Ovary (tissue), 10 donors: ENCODE measurements at places on chromosomes 13 and 19. TPM values are rescaled to one million over a fixed set of nuclear protein-coding genes. Genes with fewer than 3 reads are reported as not detected.

GRCh38 chr13:111925146-111925875, 141.6 kb upstream of the SOX1 start:
- no peak for DNase-seq

- no peak for DNase-seq
Observed at GRCh38 chr19:14830702-14831101, 4.3 kb downstream of the OR7A5 start.

GRCh38 chr13:91162180-91162579, 185.3 kb upstream of the MIR17HG start:
- no peak for DNase-seq

DNA sequence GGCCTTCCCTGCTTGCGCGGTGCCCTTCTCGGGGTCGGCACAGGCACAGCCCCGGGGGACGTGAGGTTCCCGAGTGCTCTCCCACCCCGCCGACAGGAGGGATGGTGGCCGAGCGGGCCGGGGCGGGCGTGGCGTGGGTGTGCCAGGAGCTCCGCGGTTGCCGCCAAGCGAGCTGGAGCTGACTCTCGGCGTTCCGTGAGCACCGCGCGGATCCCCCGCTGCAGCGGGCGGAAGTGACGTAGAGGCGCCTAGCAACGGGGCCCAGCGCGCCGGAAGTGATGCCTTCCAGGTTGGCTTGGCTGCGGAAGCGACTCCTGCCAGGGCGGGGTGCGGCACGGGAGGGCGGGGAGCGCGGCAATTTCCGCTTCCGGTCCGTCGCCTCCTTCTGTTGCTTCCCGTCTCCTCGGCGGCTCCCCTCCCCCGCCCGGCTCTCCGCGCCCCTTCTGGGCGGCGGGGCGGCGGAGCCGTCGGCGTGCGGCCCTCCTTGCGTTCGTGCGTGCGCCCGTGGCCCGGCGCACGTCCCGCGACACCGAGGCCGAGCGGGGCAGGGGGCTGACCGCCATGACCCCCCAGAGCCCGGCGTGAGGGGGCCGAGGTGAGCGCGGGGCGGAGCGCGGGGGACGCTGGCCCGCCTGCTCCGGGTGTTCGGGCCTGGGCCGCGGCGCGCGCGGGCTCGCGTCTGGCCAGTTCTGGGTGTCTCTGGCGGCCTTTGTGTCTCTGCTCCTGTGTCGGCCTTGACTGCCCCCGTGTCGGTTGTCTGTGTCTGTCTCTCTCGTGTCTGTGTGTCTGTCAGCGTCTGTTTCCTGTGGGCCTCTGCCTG, at the start of gene EPN1:
Gene EPN1, plus strand, starts transcription at position 386 of the 820 bp plus-strand sequence. CDS start 3,402 bp downstream, outside the sequence.
- DNase-seq: peak; percentile 97

DNA sequence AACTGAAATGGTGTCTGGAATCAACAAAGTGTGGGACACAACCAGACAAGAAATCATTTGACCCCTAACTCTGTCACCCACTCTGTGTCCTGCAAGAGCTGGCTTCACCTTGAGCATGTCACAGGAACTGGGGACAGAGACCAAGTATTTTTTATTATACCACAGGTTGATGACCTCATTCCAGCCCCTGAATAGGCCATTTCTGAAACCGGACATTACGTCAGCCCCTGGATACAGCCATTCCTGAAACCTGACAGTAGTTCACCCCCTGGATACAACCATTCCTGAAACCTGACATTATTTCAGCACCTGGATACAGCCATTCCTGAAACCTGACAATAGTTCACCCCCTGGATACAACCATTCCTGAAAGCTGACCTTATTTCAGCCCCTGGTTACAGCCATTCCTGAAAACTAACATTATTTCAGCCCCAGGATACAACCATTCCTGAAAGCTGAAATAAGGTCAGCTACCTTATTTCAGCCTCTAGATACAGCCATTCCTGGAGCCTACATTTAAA, 47.7 kb upstream of the CACNA1A start:
- no peak for DNase-seq

GRCh38 chr13:54210397-54211049, 1181.9 kb downstream of the OLFM4 start:
- DNase-seq: no peak

DNA sequence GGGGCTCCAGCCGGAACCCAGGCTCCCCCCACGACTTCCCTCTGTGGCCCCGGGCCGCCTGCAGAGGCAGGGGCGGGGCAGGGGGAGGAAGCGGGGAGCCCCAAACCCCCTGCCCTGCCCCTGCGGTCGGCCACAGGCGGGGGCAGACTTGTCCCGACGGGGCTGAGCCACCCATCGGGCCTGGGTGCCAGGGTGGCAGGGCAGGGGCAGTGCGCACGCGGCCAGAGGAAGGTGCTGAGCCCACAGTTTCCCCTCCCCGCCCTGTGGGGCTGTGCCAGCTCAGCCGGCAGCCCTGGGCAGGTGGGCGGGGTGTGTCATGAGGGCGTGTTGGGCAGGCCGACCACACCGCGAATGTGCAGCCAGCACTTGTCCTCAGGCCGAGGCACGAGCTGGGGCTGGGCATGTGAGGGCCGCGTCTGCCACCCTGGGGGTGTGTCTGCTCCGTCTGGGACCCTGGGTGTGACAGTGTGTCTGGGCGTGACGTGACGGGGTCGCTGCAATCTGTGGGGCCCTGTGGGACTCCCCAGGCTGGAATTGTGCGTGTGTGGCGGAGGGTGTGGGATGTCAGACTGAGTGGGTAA, 17.7 kb downstream of the CCDC97 start:
- DNase-seq: peak; percentile 43

DNA sequence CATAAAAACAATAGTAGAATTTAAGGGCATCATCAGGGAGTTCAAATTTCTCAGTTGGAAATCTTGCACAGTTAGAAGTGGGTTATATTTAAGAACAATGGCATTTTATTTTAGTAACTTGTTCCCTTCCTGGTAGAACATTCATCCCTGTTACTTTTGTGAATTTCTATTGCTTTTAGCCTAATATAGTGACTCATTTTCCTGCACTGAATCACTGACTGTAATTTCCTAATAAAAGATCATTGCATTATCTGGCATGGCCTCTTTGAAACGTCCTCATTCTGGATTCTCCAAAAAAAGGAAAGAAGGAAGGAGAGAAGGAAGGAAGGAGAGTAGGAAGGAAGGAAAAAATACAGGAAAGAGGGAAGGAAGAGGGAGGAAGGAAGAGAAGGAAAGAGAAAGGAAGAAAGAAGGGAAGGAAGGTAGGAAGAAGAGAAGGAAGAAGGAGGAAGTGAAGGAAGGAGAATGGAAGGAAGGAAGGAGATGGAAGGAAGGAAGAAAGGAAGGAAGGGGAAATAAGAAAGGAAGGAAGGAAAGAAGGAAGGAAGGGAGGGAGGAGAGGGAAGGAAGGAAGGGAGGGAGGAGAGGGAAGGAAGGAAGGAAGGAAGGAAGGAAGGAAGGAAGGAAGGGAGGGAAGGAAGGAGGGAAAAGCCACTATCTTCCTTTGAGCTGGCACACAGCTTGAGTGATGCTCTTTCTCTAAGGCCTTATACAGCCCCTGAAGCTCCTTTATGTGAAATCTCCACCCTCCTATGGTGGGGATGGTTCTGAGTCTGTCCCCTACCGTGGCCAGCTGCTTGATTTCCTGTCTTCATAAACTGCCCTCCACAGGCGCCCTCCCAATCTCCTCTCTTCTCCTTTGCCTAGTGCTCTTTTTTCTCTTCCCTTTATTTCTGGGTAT, 29.8 kb upstream of the TM9SF2 start:
- no peak for DNase-seq

- no peak for DNase-seq
Observed at GRCh38 chr19:47641891-47642485, 33.1 kb downstream of the BICRA start.

DNA sequence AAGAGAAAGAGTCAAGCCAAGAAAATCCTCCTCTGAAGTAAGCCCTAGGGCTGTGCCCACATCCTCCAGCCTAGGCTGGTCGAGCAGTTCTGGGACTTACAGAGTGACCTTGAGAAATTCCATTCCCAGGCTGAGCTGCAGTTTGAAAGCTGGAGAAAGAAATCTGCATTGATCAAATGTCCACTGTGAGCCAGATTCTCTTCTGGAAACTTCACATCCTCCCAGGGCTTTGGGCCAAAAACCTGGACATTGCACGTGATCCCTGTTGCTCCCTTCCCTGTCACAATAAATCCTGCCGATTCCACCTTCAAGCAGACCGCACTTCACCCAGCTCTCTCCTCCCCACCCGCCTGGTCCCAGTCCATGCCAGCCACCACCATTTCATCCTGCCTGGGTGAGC, 15.7 kb downstream of the TMEM143 start:
- peak; percentile 66 for DNase-seq

DNA sequence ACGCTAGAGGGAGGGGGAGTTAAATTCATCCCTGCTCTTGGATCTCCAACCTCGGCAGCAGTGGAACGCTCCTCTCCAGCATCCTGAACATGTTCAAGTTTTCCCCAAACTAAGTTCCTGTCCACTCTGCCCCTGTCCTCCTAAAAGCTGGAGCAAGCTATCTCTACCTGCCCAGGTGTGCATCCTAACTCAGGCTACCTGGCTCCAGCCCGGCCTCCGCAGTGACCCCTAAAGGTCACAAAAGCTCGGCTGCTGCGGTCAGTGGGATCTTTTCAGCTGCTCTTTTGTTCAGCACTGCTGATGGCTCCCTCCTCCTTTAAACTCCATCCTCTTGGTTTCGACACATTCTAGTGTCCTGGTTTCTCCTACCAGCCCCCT, 1.4 kb downstream of the DCUN1D2 start:
- DNase-seq: no peak

- DNase-seq: peak; percentile 43
Observed at GRCh38 chr19:45772130-45772840, 3.2 kb upstream of the SIX5 start.

GRCh38 chr19:9958379-9958821, 22.1 kb upstream of the OLFM2 start:
- no peak for DNase-seq

DNA sequence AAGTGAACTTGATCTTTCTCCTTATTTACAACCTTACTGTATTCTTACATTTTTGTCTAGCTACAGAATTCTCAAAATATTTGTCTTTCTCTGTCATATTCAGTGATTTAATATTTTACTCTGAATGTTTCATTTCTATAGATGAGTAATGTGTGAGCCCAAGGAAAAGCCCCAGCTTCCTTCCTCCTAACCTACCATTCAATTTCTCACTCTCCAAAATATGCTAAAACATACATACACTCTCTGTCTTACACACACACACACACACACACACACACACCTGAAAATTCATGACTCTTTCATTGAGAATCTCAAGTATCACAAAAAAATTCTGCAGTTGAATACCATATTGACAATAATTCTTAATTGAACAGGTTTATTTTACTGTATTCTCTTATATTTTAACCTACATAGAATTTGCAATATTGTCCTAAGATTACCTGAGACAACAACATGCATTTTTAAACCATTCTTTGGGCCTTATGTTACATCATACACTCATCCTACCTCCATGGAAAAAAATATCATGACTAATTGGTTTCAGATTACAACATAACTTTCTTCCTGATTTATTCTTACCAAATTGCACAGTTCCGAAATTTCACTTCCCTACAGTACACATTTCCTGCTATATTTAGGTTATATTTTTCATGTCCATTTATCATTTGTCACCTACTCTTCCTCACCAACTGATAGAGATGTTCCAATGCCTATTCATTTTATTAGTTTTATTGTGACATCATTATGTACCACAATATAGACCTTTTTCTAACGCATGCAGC, 1965.6 kb upstream of the PCDH20 start:
- no peak for DNase-seq

- DNase-seq: no peak
Observed at GRCh38 chr19:55369653-55370304, 484 bp downstream of the IL11 start.

DNA sequence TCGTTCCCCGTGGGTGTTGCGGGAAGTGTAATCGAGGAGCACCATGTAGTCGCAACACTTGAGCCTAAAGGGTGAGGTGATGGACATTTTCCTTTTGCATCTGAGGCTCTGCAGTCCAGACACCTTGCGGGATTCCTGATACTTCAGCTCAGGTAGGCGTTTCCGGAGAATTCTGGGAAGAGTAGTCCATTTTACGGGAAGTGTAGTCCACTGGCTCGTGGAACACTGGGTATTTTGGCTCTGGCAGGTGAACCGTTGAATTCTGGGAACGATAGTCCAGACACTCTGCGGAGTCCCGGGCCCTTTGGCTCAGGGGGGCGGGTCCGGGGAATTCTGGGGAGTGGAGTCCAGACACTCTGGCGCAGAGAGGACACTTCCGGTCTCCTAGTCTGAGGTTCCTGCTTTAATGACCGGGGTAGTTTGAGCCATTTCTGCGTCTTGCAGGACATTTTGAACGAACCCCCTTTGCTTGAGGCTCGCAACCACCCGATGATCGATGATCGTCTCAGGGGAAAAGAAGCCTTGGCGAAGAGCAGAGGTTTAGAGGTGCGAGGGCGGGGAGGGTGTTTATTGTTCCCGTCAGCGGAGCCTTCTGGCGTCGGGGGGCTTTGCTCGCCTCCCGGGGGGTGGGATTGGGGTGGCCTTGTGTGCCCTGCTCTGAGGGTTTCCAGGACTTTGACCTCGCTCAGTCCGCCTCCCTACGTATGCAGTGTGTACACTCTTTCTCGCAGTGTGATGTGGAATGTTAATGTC, at the start of gene ZNF223:
Gene ZNF223, plus strand, starts transcription at position 387 of the 753 bp plus-strand sequence. CDS start 3,141 bp downstream, outside the sequence.
- peak; percentile 94 for DNase-seq

DNA sequence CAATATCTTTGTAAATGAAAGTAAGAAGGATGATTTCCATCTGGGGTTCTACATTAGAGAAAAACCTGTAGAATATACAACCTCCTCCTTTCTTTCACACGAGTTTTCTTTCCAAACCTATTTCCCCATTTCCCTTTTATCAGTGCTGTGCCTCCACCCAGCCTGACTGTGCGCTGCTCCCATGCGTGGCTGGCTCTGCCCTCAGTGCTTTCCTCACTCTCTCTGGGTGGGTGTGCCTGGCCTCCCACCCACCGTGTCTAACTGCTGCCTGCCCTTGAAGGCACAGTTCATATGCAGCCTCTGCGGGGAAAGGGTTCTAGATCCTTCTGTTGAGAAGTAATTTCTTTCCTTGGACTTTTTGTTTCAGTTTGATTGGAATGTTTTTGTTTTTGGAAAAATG, 70.7 kb downstream of the PCCA start:
- DNase-seq: no peak

GRCh38 chr13:112615391-112615790, 27.4 kb upstream of the TUBGCP3 start:
- DNase-seq: no peak

- no peak for DNase-seq
Observed at GRCh38 chr13:75197803-75198202, 284.2 kb downstream of the TBC1D4 start.

- DNase-seq: no peak
Observed at GRCh38 chr13:35164324-35164932, 222.4 kb downstream of the NBEA start.

WDR88 gene
- polyA plus RNA-seq: not detected

DKKL1 gene
- polyA plus RNA-seq: 0.35 TPM

FOXA3 gene
- not detected for polyA plus RNA-seq

SIGLEC11 gene
- 113 TPM for polyA plus RNA-seq

C19orf33 gene
- polyA plus RNA-seq: 7.9 TPM

ELSPBP1 gene
- polyA plus RNA-seq: 0.55 TPM

IRS2 gene
- 20.5 TPM for polyA plus RNA-seq

PEAK3 gene
- not detected for polyA plus RNA-seq

C19orf85 gene
- polyA plus RNA-seq: not detected

RNF113B gene
- polyA plus RNA-seq: not detected

PIK3R2 gene
- polyA plus RNA-seq: 12.8 TPM

TEX101 gene
- polyA plus RNA-seq: not detected

NXNL1 gene
- 0.11 TPM for polyA plus RNA-seq

WDR87 gene
- not detected for polyA plus RNA-seq

PROSER1 gene
- 16.3 TPM for polyA plus RNA-seq

NPAS1 gene
- 0.31 TPM for polyA plus RNA-seq

ZNF66 gene
- 7.4 TPM for polyA plus RNA-seq

CPAMD8 gene
- 11.4 TPM for polyA plus RNA-seq
